ENCODE measurements at places on chromosomes 12 and 14.

GRCh38 chr14:53231171-53231570, 78.0 kb upstream of the DDHD1 start:
- DNase-seq, result peak; percentile 22

- peak; percentile 15 for DNase-seq
Observed at GRCh38 chr12:113425960-113426453, 3.8 kb downstream of the SDSL start.

DNA sequence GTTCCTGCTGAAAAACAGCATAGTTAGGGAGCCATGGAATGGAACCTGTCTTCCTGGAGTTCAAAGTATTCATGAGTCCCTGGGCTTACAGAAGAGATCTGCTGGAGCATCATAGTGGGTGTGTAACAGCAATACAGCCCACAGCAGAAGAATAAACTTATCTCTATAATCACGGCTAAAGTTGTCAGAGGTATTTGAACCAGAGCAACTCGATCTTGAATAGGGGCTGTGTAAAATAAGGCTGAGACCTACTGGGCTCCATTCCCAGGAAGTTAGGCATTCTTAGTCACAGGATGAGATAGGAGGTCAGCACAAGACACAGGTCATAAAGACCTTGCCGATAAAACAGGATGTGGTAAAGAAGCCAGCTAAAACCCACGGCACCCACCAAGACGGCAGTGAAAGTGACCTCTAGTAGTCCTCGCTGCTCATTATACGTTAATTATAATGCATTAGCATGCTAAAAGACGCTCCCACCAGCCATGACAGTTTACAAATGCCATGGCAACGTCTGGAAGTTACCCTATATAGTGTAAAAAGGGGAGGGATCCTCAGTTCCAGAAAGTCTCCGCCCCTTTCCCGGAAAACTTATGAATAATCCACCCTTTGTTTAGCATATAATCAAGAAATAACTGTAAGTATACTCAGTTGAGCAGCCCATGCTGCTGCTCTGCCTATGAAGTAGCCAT, 223.4 kb downstream of the PCNX1 start:
- peak; percentile 93 for DNase-seq

DNA sequence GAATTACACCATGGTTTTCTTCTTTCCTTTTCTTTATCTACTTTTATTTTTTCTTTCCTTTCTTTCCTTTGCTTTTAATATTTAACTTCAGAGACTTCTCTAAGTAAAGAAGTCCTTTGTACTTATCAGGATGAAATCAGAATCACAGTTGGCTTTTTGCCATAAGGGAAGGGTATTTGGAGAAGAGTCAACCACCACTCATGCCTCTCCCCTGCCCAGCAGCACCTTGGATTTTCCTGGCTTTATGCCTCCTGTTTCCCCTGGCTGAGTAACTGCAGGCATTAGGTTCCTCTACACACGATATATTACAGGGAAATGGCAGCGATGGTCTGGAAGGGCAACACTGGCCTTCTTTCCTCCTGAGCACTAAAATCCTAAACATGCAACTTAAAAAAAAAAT, 266.4 kb upstream of the CAND1 start:
- DNase-seq, result no peak

DNA sequence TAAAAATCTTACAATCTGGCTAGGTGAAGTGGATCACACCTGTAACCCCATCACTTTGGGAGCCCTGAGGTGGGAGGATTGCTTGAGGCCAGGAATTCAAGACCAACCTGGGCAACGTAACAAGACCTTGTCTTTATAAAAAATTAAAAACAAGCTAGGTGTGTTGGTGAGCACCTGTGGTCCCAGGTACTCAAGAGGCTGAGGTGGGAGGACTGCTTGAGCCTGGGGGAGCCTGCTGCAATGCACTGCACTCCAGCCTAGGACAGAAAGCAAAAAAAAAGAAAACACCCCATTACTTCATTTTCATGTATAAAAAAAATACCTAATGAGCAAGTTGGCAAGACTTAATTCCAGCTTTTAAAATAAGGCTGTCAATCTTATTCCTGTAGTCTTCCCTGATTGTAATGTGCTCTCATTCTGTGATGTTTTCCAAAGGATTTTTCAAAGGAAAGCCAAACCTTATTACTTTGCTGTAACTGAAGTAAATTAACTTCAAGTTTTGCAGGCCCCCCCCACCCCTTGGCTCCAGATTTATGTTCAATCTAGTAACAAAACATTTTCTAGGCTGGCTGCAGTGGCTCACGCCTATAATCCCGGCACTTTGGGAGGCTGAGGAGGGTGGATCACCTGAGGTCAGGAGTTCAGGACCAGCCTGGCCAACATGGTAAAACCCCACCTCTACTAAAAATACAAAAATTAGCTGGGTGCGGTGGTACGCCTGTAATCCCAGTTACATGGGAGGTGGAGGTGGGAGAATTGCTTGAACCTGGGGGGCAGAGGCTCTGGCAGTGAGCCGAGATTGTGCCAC, 3.3 kb upstream of the ZCCHC8 start:
- no peak for DNase-seq

DNA sequence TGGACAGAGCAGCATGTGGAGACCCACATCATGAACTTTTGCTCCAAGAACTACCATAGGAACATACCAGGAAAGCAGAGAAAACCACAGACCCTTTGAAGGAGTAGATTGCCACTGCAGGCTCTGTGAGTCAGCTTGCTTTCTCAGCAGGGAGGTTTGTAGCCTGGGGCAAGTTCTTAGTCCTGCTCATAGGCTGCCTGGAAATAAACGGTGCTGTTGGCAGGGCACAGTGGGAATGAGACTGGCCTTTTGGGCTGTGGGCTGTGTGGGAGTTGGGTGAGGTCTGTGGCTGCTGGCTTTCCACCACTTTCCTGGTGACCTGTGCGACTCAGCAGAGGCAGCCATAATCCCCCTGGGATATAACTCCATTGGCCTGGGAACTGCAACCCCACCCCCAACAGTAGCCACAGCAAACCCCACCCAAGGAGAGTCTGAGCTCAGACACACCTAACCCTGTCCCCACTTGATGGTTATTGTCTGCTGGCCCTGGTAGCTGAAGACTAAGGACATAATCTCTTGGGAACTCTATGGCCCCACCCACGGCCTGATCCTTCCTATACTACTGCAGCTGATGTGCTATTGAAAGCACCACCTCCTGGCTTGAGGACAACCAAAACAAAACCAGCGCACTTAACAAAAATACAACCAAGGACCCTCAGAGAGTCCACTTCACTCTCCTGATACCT, 192.1 kb upstream of the GARIN6 start:
- DNase-seq, result peak; percentile 24

GRCh38 chr14:90732139-90732538, 84.1 kb downstream of the TTC7B start:
- peak; percentile 14 for DNase-seq

- DNase-seq, result no peak
Observed at GRCh38 chr14:23365036-23365731, at the start of gene EFS. TSS of gene EFS (minus strand) at chr14:23365172. CDS start at chr14:23365025, 147 bp downstream.

- DNase-seq, result no peak
Observed at GRCh38 chr14:50620341-50620740, 47.8 kb downstream of the SAV1 start.

DNA sequence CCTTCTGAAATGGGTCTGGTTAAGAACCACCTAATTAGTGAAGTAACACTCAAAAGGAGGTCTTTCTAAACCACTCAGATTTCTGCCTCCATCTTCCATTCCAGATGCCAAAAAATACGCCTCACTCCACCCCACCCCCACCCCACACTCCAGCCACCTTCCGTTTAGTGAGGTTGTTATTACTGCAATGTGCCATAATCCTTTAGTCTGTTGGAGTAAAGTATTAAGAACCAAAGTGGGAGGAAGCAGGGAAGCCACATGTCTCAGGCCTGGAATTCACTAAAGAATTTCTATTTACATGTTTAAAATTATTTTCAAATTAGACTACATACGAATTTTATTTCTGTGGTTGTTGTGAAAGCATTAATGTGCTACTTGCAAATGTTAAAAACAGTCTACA, 7.4 kb downstream of the KIF21A start:
- no peak for DNase-seq

DNA sequence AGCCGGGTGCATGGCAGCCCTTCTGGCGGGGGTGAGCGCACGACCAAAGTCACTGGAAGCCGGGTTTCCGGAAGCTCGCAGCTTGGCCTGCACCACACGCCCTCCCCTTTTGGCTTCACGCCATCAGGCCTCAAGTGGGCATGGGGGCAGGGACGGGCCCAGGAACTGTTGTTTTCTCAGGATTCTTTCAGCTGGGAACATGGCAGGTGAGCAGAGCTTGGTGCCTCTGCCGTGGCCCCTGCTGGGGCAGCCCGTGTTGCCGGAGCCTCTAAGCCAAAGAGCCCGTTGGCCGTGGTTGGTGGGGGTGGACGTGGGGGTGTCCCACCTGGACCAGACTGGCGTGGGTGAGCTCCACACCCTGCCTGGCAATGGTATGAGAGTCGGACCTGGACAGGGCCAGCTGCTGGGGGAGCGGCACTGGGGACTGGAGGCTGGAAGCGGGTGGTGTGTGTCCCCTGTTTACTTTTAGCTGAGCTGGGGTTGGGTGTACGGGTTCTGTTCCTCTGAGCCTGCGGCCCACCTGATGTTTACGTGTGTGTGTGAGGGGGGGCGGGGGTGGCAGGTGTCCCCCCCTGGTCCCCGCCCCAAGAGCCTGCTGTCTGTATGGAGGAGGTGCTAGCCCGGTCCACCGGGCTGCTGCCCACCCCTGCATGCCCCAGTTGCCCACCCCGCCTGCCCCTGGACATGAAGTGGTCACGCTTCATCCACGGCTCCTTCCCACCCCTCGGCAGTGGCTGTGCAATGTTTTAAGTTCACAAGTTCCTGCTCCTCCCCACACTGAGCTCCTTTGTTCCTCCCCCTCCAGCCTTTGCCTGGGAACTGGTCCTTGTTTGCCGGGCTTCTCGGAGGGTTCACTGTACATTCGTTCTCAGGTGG, 28.7 kb upstream of the PLD4 start:
- DNase-seq, result peak; percentile 6

GRCh38 chr14:32313844-32314376, 15.2 kb upstream of the AKAP6 start:
- no peak for DNase-seq

- DNase-seq, result no peak
Observed at GRCh38 chr14:99679543-99679942, 4.6 kb upstream of the CYP46A1 start.

- no peak for DNase-seq
Observed at GRCh38 chr14:52527052-52527451, 25.3 kb downstream of the TXNDC16 start.

DNA sequence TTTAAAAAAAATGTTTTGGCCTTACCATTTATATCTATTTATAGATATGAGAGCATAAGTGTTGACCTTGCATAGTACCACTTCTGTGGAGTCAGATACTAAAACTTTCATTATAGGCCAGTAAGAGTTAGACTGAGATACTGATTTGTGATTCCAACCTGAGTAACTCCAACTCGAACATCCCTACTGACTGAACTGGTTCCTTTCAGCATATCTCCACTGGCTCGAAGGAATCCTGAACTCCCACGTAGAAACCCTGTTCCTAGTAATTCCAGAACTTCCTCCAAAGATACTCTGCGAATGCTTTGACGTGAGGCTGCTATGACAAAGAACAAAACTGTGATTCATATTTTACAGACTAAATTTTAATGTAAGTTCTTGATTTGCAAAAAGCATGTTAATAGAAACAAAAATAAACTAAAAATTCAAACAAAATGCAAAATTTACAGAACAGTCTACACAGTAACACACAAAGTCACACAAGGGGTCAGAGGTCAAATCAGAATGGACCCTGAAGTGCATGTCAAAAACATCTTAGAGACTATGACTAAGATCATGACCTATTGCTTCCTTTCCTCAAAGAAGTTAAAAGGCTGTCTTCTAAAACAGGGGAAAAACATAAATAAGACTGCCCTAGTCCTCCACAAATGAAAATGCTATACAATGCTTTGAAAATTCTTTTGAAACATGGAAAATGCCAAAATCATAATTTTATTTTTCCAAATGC, 31.5 kb downstream of the HEATR5A start:
- DNase-seq, result no peak

DNA sequence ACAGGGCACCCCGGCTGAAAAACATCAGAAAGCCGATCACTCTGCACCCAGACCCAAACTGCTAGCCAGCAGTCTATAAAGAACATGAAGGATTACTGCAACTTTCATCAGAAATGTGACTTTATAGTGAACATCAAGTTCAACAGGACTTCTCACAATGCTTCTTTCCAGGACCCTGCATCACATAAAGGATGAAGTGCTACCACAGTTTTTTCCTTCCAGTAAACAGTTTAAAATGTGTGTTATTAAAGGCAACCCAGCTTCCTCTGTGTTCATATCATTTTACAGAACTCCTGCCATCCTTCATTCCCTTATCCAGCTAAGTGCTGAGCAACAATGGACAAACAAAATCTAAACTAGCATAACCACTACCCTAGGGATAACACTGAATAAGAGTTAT, 280.3 kb upstream of the DIO2 start:
- no peak for DNase-seq

- no peak for DNase-seq
Observed at GRCh38 chr12:32585680-32586079, 93.4 kb upstream of the DNM1L start.

DNA sequence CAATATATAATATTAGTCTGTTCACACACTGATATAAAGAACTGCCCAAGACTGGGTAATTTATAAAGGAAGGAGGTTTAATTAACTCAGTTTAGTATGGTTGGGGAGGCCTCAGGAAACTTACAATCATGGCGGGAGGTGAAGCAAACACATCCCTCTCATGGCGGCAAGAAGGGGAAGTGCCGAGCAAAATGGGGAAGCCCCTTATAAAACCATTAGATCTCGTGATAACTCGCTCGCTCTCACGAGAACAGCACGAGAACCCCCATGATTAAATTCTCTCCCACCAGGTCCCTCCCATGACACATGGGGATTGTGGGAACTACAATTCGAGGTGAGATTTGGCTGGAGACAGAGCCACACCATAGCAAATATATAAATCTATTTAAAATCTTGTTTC, 269.8 kb downstream of the ATP23 start:
- DNase-seq, result no peak

GRCh38 chr14:101547961-101548669, 13.2 kb upstream of the DIO3 start:
- no peak for DNase-seq

DNA sequence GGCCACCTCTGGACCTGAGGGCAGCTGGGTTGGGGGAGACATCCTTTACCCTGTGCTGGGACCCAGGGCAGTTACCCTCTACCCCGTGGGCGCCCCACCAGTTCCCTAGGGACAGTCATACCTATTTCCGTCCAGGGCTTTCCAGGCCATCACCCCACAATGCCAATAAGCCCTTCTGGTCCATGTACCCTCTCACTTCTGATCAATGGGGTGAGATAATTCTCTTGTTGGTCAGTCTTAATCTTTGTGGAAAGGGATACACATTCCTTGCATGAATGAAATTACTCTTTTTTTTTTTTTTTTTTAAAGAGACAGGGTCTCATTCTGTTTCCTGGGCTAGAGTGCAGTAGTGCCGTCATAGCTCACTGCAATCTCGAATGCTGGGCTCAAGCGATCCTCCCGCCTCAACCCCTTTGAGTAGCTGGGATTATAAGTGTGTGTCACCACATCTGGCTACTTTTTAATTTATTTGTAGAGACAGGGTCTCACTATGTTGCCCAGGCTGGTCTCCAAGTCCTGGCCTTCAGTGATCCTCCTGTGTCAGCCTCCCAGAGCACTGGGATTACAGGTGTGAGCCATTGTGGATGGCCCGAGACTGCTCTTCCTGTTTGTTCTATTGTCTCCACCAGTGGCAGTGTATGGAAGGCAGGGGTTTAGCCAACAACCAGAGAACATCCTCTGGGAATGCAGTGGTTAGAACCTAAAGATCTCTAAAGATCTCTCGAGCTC, 46.3 kb upstream of the STON2 start:
- DNase-seq, result no peak

Data from OCI-M1 (cell line).